AG09309 (cell line): ENCODE measurements at places on chromosomes 5 and 9.

- DNase-seq: no peak
These were observed 695.4 kb downstream of the PTPRD start for GRCh38 chr9:9917400-9917799.

GRCh38 chr5:14560091-14560595 lies 21.4 kb upstream of the OTULINL start:
- DNase-seq: no peak

GRCh38 chr5:111765613-111766571 lies 8.9 kb upstream of the NREP start:
- no peak for DNase-seq

DNA sequence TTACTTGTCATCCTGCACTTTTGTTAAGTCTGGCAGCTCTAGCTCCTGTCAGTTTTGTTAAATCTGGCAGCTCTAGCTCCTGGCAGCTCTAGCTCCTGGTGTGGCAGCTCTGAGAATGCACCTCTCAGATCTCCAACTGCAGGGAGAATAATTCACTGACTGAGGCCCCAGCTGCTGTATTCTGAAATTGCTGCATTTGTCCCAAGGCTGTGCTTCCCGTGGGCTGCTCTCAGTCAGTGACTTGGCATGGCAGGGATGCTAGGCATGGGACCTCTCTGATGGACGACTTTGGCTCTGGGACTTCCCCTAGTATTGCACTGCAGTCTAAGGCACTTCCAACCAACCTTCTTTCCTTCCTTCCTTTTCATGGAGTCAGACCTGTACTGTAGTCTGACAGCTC lies 475.7 kb downstream of the CCDC171 start:
- no peak for DNase-seq

DNA sequence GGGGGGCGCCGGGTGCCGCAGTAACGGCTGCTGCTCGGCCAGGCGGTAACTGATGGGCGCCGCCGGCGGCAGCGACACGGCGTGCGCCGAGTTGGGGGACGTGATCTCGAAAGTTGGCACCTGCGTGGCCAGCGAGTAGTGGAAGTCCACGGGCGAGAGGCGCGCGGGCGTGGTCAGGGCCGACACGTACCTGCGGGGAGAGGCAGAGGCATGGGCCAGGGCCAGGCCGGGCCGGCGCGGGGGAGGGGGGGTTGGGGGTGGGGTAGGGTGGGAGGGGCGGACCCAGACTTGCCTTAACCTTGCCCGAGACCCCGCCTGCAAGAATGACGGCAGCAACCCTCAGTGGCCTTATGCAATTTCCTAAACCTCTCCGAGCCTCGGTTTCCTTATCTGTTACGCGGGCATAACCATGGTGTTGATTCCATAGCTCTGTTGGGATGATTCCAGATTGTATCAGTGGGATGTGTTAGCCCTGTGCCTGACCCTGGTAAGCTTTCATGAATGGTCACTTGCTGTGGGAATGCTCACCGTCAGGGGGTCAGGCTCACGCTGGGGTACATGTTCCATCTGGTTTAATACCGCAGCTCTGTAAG lies 53.0 kb downstream of the PSD2 start:
- no peak for DNase-seq

- no peak for DNase-seq
These were observed 1793.1 kb downstream of the EFNA5 start for GRCh38 chr5:105877592-105877991.

DNA sequence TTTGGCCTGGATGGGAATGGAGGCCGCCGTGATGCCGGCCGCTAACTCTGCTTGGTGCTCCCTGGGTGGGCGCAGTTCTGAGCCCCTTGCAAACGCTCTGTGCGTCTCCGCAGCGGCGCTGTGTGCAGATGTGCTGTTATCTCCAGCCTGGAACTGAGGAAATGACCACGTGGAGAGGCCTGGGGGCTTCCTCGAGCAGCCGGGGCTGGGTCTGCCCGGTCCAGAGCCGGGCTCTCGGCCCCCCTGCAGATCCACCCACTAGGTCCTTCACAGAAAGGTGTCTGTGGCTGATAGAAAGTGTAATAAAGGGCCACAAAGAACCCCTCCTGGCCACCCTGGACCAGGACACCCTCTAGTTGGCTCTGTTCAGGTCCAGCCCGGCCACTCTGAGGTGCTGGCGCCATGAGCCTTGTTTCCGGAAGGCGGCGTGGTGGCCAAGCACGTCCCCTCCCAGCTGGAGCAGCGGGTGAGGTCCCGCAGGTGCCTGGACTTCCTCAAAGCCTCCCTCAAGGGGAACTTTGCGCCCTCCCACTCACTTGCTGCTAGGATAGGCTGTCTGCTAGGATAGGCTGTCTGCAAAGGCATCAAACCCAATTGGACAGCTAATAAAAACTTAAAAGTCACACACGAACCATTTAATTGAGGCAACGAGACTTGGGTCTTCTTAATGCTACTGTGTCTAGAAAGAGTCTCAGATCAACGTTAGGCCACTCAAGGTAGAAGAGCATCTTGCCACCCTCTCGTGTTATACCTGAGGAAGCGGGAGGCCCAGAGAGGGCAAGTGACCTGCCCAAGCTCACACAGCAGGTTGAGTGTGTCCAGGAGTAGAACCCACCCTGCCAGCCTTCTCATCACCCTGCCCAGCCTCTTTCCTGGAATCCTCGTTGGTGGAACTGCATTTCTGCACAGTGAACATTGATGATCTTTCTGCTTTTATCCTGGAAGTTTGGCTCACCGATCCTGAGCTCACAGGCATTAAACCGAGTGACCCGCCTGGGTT lies 109.3 kb upstream of the FCN2 start:
- DNase-seq: no peak

DNA sequence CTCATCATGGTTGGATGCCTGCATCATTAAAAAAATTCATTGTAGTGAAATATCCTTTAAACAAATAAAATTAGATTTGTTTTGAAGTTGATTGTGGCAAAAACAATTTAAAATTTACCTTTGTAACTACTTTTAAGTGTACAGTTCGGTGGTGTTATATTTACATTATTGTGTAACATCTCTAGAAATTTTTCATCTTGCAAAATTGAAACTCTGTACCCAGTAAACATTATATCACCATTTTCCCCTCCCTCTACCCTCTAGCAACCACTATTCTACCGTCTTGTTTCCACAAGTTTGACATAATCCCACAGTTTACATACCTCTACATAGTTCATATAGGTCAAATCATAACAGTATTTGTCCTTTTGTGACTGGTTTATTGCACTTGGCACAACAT lies 2.0 kb upstream of the KIAA1958 start:
- DNase-seq: no peak

DNA sequence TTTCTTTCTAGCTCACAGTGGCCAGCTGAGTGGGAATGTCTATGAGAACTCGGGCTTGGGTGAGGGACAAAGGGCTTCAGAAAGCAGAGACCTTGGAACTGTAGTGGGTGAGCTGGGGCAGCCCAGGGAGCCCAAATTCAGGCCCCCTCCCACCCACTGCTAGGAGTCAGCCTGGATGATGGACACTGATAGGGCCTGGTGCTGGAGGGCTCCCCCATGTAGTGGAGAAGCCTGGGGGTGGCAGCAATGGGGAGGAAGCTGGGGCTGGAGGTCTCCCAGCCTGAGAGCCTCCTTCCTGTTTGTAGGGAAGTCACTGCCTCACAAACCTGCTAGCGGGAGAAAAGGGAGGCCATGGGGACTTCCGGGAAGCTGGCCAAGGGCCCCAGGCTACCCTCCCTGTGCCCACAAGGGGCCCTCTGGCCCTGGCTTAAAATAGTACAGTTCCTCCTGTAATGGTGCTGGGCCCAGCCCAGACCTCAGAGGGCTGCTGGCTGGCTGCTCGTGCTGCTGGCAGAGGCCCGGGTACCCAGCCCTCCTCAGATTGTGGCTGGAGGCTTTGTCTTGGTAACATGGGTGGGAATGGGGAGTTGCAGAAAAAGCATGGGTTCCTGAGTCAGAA lies 6.3 kb upstream of the NR5A1 start:
- DNase-seq: no peak

- DNase-seq: no peak
These were observed 100.0 kb downstream of the BASP1 start for GRCh38 chr5:17317473-17317872.

DNA sequence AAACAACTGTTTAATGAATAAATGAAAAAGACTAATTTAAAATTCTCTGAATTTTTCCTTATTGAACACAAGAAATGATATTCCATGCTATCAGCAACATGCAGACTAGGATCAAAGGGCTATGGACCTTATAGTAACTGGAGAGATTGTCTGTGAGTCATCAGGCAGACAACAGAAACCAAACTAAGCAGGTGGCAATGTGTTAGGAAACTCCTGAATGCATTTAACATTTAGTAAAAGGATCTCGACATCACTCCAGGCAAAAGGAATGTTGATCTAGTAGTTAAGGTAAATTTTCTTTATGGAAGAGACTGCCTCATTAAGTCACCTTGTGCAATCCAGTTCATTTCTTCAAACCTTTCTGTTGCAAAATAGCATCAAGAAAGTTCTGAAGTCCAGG lies 58.4 kb downstream of the ARL15 start:
- DNase-seq: no peak

DNA sequence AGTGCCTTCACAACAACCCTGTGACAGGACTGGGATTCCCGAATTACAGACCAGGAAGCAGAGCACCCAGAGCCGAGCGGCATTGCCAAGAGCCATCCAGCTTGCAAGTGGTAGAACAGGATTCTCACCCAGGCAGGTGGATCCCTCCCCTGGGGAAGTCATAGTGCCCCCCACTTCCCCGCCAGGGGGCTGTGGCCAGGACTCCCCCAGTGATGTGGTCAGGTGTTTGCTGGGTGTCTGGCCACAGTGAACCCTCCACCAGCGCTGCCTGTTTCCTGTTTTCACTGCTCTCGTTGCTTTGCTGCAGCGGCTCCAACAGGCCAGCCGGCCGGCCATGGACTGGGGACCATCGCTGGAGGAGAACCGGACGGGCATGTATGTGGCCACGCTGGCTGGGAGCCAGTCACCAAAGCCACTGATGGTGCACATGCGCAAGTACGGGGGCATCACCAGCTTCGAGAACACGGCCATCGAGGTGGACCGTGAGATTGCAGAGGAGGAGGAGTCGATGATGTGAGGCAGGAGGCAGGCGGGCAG lies 19.3 kb downstream of the SLC6A7 start:
- peak; percentile 67 for DNase-seq

- DNase-seq: no peak
These were observed 284.5 kb downstream of the SPATA31D1 start for GRCh38 chr9:82273121-82273520.

DNA sequence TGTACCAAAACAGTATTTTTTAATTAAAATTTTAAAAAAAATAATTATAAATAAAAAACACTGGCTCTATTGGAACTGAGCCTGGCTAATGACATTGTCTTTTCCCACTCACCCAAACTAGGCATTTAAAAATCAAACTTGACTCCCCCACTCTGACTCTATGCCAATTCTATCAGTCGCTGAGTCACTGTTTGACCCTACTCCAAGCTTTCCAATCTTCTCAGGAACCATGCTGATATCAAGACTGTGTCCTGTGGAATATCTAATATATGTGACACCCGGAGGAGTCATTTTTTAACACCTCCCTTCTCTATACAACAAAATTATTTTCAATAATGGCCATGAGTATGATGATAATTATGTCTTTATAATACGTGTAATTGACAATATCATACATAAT lies 171.6 kb upstream of the RASEF start:
- DNase-seq: no peak

GRCh38 chr5:60699288-60699608 lies 718 bp downstream of the DEPDC1B start:
- no peak for DNase-seq

- DNase-seq: no peak
These were observed 74.2 kb downstream of the GADD45G start for GRCh38 chr9:89679016-89679415.

DNA sequence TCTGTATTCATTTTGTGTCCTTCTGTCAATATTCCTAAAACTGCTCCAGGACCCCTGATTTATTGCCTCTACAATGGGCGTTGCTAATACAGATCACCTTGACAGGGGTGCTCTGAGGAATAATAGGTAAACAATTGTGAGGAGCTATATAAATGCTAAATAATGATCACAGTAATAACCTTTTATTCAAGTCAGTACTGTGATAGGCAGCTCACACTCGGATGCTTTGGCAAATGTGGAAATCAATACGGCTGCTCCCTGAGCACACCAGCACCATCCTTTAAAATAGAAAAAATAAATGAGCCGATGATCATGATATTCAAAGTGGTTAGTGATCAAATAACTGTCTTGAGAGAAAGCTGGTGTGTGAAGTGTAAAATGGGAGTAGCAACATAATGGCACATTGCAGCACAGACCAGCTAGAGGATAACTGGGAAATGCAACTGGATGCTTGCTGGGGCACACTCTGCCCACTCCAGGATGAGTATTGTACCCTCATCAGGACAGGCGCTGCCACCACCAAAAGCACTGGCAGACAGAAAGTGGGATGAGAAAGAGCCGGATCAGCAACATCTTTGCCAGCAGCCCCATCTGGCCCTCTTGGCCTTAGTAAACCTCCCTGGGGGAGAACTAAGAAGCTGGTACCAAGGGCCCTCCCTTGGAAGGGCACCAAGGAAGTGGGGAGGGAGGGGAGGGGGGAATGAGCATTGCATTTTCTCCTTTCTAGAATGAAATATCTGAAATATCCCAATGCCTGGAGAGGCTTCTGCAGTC lies 69.4 kb upstream of the SPATA31D4 start:
- DNase-seq: no peak

- DNase-seq: no peak
These were observed 189.5 kb downstream of the LURAP1L start for GRCh38 chr9:12964271-12964670.

- DNase-seq: no peak
These were observed 439.3 kb downstream of the TLE1 start for GRCh38 chr9:81250041-81250440.

DNA sequence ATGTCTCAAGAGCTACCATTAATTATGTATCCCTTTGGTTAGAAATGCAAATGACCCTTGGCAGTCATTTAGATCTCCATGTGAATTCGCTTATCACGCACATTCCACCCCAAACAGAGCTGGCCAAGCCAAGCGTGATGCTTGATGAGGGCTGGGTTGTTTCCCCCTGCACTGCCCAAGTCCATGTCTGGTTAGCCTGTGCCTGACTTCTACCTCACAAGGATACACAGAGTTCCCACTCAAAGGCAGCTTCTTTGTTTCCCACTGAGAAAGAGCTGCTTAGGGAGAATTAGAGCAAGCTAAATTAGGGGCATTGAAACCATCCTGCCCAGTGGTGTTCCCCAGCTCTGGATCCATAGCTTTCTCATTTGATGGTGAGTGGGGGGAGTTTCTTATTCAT lies 87.2 kb downstream of the FSTL4 start:
- DNase-seq: no peak
